ENCODE measurements at places on chromosomes 2 and 18.

DNA sequence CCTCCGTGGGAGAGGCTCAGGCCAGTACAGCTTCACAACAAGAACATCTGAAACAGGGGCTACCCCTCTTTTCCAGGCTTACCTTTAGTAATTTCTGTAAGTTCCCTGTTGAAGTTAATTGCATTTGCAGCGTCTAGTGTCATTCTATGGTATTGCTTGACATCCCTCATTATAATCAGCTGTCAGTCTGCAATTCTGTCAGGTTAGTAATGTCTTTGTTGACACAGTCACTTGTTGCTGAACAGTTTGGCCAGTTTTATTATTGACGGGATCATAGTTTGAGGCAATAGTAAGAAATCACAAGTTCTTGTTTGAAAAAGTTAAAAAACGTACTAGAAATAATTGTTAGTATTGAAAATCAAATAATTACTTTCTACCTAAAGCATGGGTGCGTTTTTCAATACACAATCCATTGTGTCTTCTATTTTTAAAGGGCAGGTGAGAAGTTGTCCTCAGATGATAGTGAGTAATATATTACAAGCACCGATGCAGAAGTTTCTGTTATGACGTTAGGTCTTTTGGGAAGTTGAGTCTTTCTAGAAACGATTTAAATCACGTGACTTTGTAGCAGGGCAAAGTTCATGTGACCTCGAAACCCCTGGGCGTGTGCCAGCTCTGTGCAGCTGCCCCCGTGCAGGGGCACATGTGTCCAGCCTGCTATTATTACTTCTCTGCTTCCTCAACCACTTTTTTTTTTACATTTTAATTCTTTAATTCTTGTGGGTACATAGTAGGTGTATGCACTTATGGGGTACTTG, 49.5 kb upstream of the MBP start:
- no peak for DNase-seq

- no peak for DNase-seq
Observed at GRCh38 chr2:3115301-3116042, 262.1 kb downstream of the EIPR1 start.

DNA sequence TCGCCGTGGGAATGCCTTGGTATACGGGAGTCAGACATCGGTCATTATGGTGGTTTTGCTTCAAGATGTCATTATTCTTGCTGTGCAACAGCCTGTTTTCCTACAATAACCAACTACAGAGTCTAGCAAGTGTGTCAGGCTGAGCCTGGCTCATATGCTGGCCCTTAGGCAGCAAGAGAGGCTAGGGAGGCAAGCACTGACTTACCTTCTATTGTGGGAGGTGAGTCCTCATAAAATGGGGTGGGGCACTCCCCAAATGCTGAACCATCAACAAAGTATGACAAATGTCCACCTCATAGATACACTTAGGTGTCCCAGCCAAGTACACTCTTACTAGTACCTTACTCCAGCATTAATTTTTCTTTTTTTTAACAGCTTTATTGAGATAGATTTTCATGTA, 77.0 kb upstream of the ATL2 start:
- DNase-seq = no peak

GRCh38 chr18:78643981-78644380, 335.6 kb upstream of the SALL3 start:
- no peak for DNase-seq

- DNase-seq = no peak
Observed at GRCh38 chr2:217839073-217839749, 163.6 kb downstream of the TNS1 start.
